Subcutaneous adipose tissue (tissue), 4 donors: ENCODE measurements at places on chromosomes 11 and 22. TPM values are rescaled to one million over a fixed set of nuclear protein-coding genes. Genes with fewer than 3 reads are reported as not detected.

The ZNF214 gene
- total RNA-seq: 2.0 TPM

The OR8I2 gene
- not detected for total RNA-seq

The SCGB2A2 gene
- not detected for total RNA-seq

The CD82 gene
- 12.1 TPM for total RNA-seq

The CSNK2A3 gene
- 0.51 TPM for total RNA-seq

The TAF1D gene
- 134 TPM for total RNA-seq

The OR52E2 gene
- total RNA-seq: not detected

The PRODH gene
- 15.0 TPM for total RNA-seq

The SYT7 gene
- 4.0 TPM for total RNA-seq

The FAM111B gene
- total RNA-seq: 1.1 TPM

The LRRC74B gene
- not detected for total RNA-seq

The RTN4R gene
- total RNA-seq: 0.82 TPM

The C1QTNF4 gene
- 0.82 TPM for total RNA-seq
